CD8-positive, alpha-beta T cell (primary cell): ENCODE measurements at places on chromosomes 12 and 14.

- no peak for DNase-seq
These were observed 470.0 kb downstream of the EGLN3 start for GRCh38 chr14:33480887-33481184.

DNA sequence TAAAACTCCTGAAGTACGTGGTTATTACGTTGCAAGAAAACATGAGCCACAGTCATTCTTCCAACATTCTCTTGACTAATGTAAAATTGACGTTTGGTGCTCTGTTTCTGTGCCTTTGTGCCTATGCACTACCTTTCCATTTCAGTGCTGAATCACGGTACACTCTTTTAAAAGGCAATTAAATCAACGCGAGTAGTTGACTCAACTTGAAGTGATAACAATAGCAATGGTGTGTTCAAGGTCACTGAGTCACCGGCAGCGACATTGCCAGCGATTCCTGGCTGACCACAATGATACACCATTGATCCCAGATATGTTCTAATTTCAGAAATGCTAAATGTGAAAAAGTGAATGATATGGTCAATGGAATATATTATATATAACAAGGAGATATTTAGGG lies 17.8 kb downstream of the AK7 start:
- DNase-seq: no peak

- no peak for DNase-seq
These were observed 39.0 kb downstream of the MNAT1 start for GRCh38 chr14:60773558-60773957.

- DNase-seq: no peak
These were observed 12.0 kb upstream of the C14orf93 start for GRCh38 chr14:23021889-23022442.

GRCh38 chr12:77788231-77789168 lies 42.2 kb upstream of the NAV3 start:
- DNase-seq: no peak

DNA sequence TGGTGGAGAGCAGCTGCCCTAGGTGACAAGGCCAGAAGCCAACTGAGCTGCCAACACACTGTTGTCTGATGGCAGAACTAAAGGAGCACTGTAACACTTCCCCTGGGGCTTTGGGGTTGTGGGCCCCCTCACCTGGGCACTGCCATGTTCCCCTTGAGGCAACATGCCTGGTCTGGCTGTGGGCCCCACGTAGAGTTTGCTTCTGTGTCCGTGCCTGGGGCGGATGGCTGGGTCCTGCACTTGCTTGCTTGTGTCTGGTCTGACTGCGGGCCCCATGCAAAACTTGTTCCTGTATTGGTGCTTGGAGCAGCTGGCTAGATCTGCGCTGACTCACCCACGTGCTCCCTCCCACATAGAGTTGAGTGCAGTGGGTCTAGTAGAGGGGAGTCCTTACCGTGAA lies 78.4 kb downstream of the MNAT1 start:
- no peak for DNase-seq

DNA sequence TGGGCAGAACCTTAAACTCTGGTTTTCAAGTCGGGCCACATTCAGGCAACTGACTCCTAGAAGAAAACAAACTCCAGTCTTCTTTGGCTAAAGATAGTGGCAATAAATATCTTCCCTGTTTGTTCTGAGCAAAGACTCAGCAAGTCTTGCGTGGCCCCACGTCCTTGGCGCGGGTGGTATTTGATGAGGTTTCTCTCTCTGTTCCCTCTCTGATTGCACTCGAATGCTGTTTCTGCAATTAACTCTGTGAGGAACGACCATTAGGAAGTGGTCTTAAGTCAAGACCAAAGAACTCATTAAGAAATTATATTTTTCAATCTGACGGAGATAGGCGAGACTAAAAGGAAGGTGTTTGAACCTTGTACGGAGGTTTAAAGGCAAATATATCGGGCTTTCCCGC lies 177.6 kb downstream of the TMEM132C start:
- no peak for DNase-seq
